ENCODE measurements at places on chromosomes 13 and 19.

DNA sequence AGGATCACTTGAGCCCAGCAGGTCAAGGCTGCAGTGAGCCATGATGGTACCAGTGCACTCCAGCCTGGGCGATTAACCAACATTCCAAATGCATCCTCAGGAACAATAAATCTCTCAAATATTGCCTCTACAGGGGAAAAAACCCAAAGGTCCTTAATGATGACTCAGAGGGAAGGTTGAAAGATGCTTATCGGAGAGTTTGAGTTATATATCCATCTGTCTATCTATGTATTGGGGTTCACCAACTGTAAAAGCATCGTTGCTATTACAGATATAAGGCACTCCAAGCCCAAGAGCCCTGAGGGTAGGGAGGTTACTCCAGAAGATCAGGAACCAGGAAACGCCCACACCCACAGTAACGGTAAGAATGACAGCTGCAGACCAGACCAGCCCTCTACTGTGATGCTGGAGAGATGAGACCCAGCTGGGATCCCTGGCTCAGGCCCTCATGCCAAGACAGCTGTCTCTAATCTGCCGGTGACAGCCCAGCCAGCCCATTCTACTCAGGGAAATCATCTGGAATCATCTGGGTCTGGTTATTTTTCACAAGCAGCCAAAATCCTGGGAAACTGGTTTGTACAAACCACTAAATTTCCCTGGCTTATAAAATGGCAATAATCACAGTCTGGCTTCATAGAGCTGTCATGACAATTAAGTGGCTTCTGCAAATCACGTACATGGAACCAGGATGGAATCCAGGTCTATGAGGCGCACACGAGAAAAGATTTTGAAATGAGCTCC, 23.8 kb downstream of the TEX101 start:
- DNase-seq = peak; percentile 21

GRCh38 chr19:14731200-14731599, 41.4 kb downstream of the ZNF333 start:
- no peak for DNase-seq

GRCh38 chr13:85806553-85807175, 7.4 kb upstream of the SLITRK6 start:
- DNase-seq = peak; percentile 66

- DNase-seq = no peak
Observed at GRCh38 chr19:867301-867793, 7.9 kb downstream of the CFD start.

GRCh38 chr13:113740661-113741060, 18.4 kb upstream of the TMEM255B start:
- DNase-seq = no peak

DNA sequence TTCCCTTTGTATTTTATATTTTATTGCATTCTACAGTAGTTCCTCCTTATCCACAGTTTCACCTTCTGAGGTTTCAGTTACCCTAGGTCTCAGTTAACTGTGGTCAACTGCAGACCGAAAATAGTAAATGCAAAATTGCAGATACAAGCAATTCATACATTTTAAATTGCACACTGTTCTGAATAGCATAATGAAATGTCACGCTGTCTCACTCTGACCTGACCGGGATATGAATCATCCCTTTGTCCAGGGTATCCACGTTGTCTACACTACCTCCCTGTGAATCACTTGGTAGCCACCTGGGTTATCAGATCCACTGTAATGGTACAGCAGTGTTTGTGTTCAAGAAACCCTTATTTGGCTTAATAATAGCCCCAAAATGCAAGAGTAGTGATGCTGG, 325.0 kb downstream of the DNAJC15 start:
- DNase-seq = peak; percentile 53

DNA sequence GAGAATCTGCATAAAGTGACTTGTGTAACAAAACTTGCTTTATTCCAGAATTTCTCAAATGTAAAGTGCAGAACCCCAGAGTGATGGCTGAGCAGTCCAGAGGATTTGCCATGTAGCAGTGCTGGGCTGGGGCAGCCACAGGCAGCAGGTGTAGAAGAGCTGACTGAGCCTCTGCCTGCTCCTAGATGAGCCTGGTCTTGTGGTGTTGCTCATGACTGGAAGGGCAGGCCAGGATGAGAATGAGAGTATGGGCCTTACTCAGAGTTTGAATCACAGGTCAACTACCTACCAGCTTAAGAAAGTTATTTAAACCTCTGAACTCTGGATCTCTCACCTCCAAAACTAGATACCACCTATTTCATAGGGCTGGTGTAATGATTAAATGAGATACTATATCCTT, 2.9 kb upstream of the C13orf42 start:
- DNase-seq = no peak

DNA sequence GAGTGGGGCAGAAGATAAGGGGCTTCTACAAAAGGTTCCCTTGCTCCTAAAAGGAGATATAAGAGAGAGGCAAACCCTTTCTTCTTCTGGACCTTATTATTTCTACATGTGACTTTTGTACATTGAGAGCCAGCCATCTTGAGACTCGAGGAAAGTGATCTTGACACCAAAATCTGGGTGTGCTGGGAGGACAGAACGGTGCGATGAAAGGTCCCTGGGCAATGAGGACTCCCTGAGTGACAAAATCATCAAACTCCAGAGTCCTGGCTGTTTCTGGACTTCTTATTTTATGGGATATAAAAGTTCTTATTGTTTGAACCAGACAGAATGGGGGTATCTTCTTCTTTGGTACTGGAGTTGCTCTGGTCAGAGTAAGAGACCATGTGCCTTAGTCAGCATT, 411.0 kb downstream of the ZNF536 start:
- DNase-seq = no peak

DNA sequence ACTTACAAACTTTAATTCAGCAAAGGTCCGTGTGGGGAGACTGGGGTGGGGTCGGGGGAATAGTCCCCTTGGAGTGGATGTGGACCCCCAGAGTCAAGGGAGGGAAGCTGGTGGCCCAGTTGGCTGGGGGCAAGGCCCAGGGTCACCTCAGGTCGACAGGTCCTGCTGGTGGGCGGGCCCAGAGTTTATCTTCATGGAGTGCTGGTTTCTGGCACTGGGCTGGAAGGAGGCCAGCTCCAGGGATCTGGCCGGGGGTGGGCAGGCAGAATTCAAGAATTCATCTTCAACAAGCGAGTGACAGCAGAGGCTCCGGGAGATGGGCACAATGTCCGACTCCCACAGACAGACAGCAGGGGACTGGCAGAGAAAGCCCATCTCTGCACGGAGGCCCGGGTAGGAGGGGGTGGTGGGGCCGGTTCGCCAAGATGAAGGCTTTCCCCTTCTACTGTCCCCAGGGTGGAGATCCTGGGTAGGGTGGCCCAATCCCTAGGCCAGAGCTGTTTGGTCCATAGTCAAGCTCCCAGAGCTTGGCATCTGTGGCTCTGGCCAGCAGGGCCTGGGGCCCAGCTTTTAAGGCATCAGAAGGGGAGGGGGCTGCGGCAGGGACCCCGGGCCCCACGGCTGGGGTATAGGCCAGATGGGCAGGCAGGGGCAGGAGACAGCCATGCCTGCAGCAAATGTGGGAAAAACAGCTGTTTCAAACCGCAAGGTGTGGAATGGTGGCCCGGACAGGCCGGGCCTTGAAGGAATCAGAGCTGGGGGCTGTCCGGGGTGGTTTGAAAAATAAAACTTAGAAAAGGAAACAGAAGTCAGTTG, 622 bp upstream of the FDX2 start:
- DNase-seq = no peak

- DNase-seq = no peak
Observed at GRCh38 chr13:39484506-39485313, 118.3 kb downstream of the LHFPL6 start.

DNA sequence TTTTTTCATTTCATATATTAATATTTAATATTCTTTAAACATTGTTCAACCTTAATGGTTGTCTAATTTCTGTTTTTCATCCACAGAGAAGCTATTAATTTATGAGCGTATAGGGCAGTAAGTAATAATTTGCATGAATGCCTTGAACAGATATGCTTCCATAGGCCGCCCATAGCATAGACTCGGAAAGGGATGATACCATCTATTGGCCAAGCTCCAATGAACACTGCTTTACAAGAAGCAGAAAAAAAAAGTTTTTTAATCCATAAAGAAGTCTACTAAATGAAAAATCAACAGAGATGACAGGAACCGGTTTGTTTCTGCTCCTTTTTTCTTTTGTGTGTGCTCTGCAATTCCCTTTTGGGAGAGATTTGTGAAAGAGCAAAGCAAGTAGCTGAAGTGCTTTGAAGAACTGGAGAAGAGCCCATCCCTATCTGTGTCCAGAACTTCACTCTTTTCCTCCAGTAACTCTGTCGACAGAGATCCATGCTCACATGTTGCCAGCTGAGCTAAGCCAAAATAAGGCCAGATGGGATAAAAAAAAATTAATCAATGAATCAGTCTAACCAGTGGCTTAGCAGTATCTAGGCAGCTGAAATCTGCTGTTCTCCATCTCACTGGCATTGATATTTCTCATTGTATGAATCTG, 215.9 kb upstream of the SOX21 start:
- DNase-seq = no peak

- DNase-seq = peak; percentile 53
Observed at GRCh38 chr13:30308548-30308947, 1.2 kb upstream of the KATNAL1 start.

DNA sequence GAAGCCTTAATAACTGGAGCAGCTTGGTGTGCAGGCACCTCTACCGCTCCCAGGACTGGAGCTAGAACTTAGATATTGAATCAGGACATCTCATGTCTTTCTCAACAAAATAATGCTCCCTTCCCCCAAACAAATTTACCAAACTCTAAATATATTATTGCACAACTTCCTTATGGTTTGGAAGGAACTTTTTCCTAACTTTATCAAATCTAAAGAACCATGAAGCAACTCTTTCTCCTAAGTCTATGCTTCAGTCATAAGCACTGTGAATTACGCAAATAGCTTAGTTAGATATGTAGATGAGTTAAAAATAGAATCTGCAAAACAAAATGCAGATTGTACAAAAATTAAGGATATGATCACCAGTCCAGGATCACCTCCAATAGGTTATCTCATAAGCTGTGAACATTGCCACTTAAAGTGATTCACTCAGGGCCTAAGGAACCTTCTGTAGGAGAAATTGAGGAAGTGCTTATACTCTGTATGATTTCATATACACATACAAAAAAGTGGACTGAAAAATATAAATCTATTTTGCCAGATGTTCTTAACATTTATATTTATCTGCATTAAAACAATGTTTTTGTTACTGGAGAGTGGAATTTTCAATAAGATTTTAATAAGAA, 20.4 kb upstream of the MAB21L1 start:
- DNase-seq = no peak

DNA sequence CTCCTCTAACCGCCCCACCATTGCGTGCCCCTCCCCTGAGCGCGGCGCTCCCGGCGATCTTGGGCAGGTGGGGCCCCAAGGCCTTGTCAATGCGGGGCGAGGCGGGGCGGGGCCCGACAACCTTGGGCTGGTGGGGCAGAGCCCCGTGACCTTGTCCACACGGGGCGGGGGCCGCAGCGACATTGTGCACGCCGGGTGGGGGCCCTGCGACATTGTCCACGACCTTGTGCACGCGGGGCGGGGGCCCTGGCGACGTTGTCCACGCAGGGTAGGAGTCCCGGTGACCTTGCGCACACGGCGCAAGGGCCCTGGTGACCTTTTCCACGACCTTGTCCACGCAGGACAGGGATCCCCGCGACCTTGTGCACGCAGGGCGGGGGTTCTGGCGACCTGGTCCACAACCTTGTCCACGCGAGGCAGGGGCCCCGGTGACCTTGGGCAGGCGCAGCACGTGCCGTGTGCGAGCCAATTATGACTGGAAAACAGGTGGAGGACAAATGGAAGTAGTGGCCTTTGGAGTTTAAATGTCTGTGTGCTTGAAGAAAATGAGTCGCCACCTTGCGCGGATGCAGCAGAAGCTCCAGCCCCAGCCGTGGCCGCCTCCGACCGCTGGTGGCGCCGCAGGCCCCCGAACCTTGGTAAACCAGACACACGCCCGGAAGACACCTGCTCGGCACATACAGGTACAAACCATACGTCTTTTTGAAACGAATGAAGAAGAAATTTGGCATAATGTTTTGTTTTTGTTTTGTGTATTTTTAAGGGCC, 62.6 kb downstream of the LATS2 start:
- no peak for DNase-seq

GRCh38 chr13:83414393-83414792, 467.9 kb downstream of the SLITRK1 start:
- DNase-seq = no peak

- no peak for DNase-seq
Observed at GRCh38 chr19:34104096-34104495, 68.2 kb upstream of the LSM14A start.

- DNase-seq = peak; percentile 61
Observed at GRCh38 chr19:18995804-18996241, 37.5 kb downstream of the SUGP2 start.

DNA sequence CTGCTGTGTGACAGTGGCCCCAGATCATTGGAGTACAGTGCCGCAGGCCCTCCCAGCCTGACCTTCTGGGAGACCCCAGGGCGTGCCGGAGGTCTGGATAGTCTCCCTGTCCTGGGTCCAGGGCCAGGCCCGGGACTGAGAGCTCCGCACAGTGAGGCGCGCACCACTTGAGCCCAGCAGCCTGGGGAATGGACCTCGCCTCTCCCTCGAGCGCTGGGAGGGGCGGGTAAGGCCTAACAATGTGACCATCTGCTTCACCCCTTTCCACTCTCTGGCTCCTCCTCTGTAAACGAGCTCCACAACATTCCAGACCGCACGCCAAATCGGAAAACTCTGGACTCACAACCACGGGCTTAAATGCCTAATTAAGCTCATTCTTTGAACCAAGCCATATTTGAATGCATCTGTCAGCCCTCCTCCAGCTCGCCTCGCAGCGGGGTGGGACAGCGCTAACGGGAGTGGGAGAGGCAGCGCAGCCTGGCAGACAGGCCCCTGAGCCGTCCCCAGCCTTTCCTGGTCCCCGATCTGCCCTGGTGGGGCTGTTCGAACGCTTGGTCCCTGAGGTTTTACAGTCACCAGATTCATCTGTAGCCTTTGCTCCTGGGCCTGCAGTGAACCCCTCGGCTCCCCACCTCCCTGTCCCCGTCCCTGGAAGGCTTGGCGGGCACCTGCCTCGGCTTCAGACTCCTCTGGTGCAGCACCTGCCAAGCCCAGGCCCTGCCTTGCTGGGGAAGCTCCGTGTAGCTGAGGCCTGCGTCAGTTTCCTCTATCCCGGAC, 120.7 kb upstream of the VSTM2B start:
- no peak for DNase-seq

DNA sequence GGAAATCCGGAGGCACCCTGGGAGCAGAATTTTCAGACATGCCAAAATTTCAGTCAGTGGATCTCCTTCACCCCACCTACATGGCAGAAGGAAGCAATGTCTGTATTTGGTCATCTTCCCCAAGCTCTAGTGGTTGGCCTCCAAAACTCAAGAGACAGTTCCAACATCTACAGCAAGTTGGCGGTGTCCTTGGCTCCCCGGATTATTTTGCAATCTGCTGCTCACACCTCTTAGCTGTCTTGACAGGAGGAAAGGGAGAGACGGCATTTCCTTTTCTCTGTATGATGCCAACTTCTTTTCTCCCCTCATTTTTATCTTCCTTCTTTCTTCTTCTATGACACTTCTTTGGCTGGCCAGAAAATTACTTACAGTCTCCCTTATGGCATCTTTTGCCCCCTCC, 159.9 kb downstream of the SUCLA2 start:
- no peak for DNase-seq

DNA sequence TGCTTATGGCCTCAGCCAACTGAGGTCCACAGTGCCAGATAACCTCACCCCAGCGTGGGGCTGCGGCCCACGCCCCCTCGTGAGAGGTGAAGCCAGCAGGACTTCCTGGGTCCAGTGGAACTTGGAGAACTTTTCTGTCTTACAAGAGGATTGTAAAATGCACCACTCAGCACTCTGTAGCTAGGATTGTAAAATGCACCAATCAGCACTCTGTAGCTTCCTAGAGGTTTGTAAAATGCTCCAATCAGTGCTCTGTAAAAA, 109.1 kb downstream of the AKAP11 start:
- no peak for DNase-seq

GRCh38 chr13:29893438-29893837, 43.0 kb upstream of the UBL3 start:
- no peak for DNase-seq

Data from MCF 10A (cell line).